ENCODE measurements at places on chromosomes 2 and 18.

DNA sequence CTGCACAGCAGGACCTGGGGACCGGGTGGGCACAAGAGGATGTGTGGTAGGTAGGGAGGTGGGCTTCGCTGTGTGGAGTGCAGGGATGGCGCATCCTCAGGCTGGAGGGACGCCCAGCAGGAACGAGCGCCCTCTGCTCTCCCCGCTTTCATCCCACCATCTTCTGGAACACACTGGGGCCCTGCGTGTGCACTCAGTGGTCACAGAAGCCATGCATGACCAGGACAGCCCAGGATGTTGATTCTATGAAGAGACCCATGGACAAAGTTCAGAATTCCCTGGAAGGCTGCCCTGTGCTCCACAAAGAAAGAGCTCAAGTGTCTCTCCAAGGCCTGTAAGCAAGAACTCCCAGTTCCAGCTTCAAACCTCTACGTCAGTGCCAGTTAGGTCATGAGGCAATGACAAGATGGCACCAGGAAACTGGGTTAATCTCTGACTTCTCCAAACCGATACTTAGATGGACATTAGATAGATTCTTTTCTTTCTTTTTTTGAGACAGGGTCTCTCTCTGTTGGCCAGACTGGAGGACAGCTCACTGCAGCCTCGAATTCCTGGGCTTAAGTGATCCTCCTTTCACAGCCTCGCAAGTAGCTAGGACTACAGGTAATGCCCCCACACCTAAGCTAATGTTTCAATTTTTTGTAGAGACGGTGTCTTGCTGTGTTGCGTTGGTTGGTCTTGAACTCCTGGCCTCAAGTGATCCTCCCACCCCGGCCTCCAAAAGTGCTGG is 3.4 kb downstream of the SLC66A2 start:
- no peak for DNase-seq

- DNase-seq: no peak
Measured at GRCh38 chr18:1627494-1627893, 722.8 kb downstream of the ADCYAP1 start.

- no peak for DNase-seq
Measured at GRCh38 chr2:63980794-63981193, 38.4 kb downstream of the VPS54 start.

DNA sequence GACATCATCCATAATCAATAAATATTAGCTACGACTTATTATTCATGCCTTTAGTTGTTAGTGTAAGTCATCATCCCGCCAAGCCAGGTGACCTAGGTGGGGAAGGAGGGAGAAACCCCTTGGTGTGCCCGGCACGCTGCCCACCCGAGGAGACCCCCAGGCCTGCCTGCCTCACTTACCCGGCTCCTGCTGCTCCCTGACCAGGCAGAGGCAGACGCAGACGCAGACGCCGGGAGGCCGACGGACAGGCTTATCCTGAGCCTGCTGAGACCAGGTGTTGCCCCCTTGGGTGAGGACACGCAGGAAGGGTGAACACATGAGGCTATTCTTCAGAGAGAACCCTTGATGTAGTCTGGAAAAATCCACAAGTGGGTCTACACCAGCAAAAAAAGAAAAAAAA is 401.8 kb downstream of the GALR1 start:
- DNase-seq: no peak

GRCh38 chr2:74391209-74391579 is 11.1 kb upstream of the DCTN1 start:
- no peak for DNase-seq

DNA sequence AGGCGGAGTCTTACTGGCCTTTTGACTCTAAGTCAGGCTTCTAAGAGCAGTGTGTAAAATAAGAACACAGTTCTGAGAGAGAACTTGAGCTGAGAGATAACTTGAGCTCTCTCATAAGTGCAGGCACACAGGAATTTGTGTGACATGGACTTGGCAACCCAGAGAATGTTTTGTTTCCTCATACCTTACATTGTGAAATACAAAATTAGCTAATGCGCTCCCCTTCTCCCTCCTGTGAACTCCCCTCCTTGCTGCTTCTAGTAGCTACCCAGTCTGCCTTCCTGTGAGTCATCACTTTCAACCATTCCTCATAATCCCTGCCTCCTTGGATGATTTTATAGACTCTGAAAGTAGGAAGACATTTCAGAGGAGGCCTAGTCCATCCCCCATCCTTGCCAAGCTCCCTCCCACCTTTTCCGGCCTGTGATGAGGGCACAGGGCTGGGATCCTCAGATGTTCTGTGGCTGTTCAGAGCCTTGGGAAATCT is 22.6 kb downstream of the FER1L5 start:
- DNase-seq: peak; percentile 16

GRCh38 chr18:35190948-35191697 is 49.7 kb upstream of the ZNF397 start:
- no peak for DNase-seq

GRCh38 chr2:19359456-19359855 is 1.0 kb upstream of the OSR1 start:
- DNase-seq: no peak

DNA sequence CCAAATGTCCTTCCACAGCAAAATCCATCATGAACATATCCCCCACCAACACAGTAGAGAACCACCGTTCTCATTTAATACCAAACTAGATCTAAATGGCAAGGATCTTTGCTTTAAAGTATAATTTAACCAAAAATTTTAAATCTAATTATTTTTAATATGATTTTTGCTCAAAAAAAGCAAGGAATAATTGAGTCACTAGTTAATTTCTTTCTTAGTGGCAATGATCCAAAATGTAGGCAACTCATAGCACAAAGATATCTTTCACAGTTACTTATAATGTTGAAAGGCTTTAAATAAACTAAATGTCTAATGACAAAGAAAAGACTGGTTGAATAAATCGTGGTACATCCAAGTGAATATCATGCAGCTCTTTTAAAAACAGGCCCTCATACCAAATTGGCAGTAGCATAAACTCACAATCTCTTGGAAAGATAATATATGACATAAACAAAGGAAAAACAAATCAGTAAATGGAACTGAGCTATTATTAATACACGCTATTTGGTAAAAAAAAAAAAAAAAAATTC is 20.3 kb downstream of the PTPN2 start:
- DNase-seq: no peak

- DNase-seq: no peak
Measured at GRCh38 chr2:122300758-122301157, 545.3 kb downstream of the TSN start.
